Stimulated activated CD4-positive, alpha-beta T cell treated with anti-CD3 and anti-CD28 coated beads, TNF-alpha, amount 100 ng/mL, for 4 hours (primary cell): ENCODE measurements at places on chromosomes 12 and 14.

DNA sequence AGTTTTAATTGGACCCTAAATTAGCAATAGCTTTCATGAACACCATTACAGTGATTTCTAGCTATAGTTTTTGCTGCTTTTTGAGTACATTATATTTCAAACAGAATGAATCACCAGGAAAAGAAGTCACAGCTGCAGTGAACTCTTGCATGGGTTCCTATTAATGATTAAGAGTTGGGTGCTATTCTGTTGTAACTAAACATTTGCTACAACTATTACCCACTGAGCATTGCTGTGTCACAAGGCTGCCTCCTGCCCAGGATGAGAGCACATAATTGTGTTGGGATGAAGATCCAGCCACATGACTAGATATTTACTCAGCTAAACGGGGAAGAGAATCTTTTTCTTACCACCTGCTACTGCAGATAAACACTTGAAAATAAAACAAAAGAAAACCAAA, 152.7 kb downstream of the GXYLT1 start:
- no peak for DNase-seq

DNA sequence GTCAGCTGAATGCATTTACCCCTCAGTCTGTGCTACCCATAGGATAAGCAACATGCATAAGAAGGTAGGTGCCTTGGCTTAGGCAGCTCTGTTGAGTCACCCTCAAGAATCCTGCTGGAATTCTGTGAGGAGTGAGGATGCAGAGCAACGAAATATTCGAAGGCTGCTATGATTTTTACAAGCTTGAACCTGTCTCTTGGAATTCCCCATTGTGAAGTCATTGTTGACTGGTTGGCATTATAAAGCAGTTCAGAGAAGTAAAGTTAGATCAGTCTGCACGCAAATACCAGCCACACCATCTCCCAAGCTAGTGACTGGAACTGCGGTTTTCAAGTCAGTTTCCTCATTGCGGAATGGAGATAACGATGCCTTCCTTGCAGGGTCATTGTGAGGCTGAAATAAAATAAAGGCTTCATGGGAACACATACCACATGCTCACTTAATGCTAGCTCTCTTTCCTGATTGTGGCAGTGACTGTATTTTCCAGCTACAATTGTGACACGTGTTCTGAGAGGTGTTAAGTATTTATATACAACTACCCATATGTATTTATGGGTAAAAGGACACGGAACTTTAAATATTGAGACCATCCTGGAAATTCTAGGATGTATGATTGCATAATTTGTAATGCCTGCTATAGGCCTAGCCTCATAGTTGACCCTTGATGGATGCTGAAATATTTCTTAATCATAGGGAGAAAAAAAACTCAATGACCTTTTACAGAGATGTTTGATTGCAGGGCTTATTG, 96.7 kb downstream of the ETV6 start:
- no peak for DNase-seq

DNA sequence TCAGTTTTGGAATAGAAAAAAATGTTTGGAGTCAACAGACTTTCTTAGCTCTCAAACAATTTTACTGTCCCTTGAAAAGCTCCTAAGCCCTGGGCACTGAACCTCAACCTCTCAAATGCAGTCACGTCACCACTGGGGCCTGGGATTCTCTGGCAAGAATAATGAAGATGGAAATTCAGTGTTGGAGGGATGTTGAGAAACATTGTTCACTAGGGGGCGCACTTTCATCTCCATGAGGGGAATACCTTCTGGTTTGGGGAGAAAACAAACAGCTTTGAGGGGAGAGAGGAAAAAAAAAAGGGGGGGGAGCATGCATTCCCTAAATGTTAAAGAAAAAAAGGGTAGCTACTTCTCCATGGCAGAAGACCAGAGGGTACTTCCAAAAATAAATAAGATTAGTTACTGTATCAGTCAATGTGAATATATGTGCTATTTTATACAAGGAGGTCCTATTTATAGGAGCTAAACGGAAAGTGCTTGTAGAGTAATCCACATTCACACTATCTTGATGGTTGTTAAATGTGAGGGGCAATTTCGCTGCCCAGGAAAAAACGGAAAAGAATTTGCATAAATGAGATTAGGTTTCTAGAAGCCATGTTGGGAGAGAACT, 5.8 kb upstream of the TBPL2 start:
- no peak for DNase-seq

- DNase-seq: no peak
Observed at GRCh38 chr12:31021809-31022494, 51.7 kb upstream of the DDX11 start.

GRCh38 chr12:116247377-116247776, 30.1 kb downstream of the MED13L start:
- DNase-seq: no peak

DNA sequence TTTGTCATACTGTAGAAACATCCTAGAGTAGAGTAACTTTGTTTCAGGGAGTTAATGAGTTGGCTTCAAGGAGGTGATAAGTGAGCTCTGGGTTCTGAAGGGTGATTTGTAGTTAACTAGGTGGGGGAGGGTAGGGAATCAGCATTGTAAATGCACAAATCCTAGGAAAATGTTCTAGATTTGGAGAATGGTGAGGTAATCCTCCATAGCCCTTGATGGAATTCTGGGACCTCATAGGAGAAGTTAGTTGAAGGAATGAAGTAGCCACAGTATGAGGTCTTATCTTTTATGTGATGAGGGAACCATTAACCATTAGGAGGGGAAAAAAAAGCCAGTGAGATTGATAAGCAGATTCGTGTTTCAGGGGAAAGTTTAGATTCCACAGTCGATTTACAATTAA, 8.0 kb downstream of the CNOT2 start:
- DNase-seq: no peak

DNA sequence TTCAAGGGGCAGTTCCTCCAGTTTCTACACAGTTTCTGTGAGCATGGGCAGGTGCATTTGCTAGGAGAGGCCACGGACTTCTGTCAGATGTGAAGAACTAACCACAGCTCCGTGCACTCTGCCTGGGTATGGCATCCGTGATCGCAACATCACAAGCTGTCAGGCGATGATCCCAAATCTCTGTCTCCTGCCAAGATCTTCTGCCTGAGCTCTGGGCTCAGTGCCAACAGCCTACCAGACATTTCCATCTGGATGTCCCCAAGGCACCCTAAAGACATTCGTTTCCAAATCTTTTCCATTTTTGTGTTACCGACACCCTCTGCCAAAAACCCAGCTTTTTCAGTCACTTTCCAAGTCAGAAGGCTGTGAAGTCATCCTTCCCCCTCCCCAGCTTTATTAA, 292.1 kb downstream of the GLT1D1 start:
- DNase-seq: no peak

GRCh38 chr12:23423796-23424195, 525.7 kb downstream of the SOX5 start:
- DNase-seq: no peak

DNA sequence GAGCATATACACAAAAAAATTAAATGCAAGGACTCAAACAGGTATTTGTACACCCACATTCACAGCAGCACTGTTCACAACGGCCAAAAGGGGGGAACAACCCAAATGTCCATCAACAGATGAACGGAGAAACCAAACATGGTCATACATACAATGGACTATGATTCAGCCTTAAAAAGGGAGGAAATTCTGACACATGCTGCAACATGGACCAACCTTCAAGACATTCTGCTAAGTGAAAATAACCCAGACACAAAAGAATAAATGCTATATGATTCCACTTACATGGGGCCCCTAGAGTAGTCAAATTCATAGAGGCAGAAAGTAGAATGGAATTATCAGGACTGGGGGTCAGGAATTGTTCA, 29.5 kb downstream of the ACTN1 start:
- DNase-seq: no peak

GRCh38 chr12:49776858-49777257, 35.5 kb downstream of the TMBIM6 start:
- no peak for DNase-seq

DNA sequence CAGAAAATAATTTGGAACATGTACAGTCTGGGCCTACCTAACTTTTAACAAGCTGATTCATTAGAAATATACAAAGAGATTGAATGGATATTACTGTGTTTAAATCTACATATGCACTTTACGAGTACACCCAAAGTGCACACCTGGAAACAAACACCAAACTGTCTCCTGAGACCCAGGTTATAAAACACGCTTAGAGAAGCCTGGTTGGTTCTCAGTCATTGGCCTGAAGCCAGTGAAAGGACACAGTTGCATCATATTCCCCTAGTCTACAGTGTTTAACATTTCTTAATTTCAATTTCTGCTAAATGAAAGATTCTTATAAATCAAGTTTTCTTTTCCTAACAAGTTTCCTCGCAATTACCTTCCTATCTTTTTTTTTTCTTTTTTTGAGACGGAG, 209.5 kb downstream of the FBXL14 start:
- DNase-seq: no peak

DNA sequence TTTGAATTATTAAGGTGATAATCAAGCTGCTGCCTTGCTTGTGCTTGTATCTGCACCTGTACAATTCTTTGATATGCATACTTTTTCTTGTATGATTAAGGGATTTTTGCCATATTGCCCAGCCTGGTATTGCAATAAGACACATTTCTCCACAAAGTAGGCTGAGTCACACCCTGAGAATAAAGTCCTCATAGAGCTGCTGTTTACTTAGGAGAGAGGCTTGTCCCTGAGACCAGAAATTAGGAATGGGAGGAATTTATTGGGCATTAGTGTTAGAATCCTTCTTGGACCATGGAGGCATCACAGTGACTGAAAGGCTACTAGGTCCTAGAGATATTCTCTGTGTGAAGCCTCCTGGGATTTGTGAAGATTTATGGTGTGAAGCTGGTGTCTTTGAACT, 506.8 kb upstream of the FBXO33 start:
- no peak for DNase-seq

GRCh38 chr12:88362439-88362838, 217.8 kb downstream of the KITLG start:
- DNase-seq: no peak

- no peak for DNase-seq
Observed at GRCh38 chr12:46364777-46365580, 7.6 kb downstream of the SLC38A2 start.

GRCh38 chr14:101961746-101962502, 2.4 kb upstream of the DYNC1H1 start:
- DNase-seq: no peak

GRCh38 chr12:51441583-51441982, 17.0 kb downstream of the SLC4A8 start:
- no peak for DNase-seq

DNA sequence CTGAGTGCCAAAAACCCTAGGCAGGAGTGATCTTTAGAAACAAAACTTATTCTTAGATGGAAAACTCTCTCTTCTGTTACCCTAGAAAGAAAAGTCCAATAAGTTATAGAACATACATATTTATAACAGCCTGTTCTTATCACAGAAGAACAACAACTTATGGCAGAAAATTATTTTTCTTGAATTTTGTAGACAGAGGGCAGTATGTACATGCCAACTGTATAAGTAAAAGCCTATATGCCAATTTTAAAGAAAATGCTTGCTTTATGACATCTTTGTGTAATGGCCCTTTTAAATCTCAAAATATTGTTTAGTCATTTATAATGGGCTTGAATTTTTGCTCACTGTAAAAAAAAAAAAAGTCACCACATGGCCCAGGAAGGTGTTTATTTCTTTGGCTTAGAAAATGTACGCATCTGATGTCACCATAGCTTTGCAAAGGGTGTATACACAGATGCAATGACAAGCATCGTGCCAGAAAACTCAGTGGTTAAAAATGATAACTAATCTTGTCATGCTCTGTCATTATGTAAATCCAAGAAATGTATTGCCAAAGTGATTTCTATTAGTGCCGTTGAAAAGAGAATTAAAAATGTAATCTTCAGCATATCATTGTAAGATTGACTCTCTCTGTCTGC, 38.3 kb upstream of the GRIP1 start:
- no peak for DNase-seq

DNA sequence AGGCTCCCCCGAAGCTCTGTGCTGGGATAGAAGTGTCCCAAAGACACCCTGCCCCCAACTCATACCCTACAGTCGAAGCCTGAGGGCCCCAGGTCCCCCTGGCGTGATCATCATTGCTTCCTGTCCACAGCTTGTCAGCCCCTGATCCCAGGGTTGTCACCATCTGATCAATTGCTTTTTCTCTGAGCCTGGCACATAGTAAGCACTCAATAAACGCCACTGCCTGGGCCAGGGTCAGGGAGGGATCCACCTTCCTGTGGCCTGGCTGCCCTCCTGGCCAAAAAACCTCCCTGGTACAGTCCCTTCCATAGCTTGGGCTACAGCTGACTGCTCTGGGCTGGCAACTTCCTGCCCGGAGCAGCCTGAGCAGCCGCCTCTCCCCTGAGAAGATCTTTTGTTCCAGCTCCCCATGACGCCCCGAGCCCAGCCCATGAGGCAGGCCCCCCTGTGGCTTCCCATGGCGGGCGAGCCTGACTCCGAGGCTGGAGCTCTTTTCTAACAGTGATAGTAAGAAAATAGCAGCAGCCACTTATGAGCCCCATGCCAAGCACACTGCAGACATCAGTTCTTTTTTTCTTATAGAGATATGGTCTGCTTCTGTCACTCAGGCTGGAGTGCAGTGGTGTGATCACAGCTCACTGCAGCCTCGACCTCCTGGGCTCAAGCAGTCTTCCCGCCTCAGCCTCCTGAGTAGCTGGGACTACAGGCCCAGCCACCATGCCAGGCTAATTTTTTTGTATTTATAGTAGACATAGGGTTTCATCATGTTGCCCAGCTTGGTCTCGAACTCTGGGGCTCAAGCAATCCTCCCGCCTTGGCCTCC, 6.5 kb downstream of the SH2B3 start:
- no peak for DNase-seq

- no peak for DNase-seq
Observed at GRCh38 chr12:129863938-129864337, 39.9 kb downstream of the TMEM132D start.

DNA sequence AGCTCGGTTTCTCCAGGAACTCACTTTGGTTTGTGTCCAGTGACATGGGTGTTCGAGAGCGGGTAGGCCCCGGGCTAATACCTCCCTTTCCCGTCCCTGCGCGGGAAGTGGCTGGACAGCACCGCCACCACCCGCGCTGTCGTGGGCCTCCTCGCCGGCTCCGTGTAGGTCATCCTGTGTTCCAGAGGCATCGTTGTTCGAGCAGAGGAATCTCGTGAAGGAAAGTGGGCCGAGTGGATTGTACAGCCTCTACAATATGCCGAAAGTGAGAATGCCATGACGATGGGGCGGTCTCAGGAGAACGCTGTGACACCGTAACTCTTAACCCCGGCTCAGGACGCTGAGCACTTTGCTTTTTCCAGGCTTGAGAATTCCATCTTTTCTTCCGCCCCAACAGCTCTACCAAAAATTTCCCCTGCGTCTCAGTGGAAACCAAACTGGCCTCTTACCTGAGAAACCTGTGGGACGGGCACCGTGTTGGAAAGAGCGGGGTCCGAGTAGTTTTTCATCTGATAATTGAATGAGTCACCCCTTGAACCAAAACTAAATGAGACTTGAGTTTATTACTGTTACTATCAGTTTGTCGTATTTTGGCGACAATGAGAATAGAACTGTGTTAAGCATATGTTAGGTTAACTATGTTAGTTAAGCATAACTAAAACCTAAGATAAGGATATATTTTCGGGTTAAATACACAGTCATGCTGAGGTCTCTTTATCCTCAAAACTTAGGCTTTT, 510 bp downstream of the EIF2S1 start:
- DNase-seq: no peak
